Activated CD4-positive, alpha-beta T cell treated with anti-CD3 and anti-CD28 coated beads, Interleukin-2, amount 50 U/mL, for 4 hours (primary cell): ENCODE measurements at places on chromosomes 7 and 10.

DNA sequence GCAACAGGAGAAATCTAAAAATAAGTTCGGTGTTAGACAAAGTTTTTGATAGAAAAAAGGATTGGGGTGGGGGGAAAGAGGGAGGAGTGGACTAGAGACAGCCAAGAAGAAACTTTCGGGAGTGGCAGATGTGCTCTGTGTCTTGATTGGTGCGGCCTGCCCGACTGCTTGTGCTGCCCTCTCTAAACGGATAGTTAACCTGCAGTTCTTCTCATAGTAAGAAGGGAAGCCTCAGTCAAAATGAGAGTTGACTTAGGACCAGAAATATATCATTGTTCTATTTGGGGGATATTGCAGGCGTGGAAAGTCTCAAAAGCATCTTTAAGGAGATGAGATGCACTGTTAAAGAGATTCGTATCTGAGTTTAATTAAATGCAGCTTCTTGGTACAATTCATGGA lies 39.3 kb downstream of the UBE3C start:
- no peak for DNase-seq

DNA sequence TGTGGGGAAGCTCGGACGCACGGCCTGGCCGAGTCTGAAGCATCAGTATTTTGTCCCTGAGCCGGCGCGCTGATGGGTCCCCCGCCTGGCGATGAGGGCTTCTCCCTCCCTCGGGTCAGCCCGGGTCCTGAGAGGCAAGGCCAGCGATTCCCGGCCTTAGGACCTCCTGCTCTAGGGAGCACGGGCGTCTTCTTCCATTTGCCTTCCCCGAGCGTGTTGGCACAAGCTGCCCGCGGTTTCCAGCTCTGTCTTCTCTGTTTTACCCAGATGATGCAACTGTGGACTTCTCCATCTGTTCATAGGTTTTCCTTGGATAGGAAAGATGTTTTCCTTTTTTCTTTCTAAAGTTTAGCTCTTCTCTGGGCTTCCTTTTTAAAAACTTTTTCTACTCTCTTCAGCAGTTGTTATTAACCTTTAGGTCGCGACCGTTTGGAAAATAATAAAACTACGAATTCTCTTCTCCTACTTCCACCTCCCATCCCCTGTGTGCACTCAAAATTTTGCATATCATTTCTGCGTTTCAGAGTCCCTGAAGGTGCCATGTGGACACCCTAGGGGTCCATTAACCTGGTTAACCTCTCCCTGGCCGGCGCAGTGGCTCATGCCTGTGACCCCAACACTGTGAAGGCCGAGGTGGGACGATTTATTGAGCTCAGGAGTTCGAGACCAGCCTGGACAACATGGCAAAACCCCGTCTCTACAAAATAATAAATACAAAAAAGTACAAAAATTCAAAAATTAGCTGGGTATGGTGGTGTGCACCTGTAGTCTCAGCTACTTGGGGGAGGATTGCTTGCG lies 1.4 kb upstream of the SLC25A28 start:
- no peak for DNase-seq

DNA sequence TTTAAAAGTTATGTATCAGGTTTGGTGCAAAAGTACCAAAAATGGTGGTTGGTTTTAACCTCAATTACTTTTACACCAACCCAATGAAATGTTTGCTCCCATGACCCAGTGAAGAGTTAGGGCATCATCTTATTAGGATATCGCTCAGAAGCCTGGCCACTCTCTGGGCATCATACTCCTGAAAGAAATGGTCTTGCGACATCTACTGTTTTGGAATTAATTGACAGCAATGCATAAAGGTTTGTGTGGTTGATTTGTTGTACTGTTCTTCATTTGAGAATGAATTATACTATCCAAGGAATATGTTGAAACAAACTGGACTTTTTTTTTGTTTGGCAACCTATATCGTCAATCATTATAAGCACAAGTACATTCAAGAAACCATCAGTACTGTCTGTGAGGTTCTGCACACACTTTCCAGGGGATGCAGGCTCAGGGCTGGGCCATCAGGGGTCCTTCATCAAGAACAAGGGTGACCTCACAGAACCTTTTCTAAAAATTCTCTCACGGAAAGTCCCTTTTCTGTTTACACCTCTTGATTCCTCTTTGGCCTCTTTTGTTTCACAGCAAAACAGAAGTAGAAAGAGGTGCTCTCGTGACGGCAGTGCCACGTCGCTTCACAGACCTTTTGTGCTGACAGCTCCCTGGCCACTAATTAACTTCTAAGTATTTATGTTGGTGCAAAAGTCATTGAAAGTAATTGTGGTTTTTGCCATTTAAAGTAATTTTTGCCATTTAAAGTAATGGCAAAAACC lies 117.2 kb upstream of the KLF6 start:
- DNase-seq: peak; percentile 34

DNA sequence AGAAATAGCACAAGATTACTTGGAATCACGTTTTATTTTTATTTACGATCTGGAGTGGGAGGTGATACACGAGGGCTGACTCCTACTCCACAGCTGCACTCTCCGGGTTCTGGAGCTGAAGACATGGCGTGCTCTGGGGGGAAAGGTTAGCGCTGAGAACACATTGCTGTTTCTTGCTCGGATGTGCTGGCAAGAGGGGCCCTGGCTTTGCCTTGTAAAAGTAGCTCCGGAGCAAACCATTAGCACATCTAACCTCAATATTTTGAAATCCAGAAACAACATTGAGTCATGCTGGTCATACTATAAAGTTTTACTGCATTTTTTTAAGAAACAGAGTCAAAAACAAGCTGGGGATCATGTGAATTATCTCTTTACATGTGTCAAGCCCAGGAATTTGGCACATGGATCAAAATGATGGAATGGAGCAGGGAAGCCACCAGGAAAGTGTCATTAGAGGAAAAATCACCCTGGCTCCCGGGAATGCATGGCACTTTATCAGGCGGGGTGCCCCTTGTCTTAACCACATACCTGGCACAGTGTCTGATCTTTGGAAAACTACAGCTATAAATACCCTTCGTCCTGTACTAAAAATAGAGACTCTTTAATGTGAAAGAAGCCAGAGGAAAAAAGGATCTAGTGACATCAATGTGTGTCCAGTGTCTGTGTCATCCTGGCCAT lies 31.6 kb upstream of the LYZL1 start:
- DNase-seq: no peak

DNA sequence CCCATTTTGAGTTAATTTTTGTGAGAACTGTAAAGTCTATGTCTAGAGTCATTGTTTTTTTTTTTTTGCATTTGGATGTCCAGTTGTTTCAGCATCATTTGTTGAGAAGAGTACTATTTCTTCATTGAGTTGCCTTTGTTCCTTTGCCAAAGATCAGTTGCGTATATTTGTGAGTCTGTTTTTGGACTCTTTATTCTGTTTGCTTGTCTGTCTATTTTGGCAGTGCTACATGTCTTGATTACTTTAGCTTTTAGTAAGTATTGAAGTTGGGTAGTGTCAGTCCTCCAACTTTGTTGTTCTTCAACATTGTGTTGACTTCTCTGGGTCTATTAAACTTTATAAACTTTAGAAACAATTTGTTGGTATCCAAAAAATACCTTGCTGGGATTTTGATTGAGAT lies 31.6 kb downstream of the CCDC7 start:
- no peak for DNase-seq

DNA sequence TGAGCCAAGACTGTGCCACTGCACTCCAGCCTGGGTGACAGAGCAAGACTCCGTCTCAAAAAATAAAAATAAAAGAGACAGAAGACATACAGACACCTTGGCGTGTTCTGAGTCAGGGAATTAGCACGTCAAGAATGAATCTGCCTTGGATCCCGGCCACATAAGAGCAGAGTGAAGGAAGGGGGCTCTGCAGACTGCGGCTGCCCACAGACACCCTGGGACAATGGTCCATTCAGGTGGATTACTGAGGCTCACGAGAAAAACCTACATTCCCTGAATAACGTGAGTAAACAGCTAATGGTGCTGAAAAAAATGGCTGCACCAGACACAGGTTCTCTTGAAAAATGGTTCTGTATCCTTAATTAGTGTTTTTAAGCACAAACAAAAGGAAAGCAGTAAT lies 100.1 kb upstream of the FGFR2 start:
- no peak for DNase-seq
